ENCODE measurements at places on chromosomes 16 and 17. TPM values are rescaled to one million over a fixed set of nuclear protein-coding genes. Genes with fewer than 3 reads are reported as not detected.

DNA sequence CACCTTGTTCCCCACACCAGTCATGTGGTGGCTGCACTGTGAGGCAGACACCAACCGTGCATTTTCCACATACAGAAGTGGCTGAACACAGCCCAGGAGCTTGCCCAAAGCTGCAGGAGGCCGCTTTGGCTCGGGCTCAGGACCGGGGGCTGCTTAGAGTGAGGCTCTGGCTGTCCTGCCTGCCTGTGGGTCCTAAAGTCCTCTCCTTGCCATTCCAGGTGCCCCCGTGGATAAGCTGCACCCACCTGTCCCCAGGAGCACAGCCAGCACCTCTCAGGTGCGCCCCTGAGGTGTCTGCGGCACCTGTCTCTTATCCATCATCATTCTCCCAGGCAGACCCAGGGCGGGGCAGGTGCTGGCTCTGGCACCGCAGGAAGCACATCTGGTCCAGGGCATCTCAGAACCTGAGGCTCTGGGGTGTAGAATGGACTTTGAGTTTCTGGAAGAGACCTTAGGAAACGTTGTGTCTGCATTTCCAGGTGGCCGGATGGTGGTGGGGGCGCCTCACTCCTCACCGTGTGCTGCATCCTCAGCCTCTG, 180.5 kb upstream of the ZNF469 start:
- DNase-seq, result no peak

DNA sequence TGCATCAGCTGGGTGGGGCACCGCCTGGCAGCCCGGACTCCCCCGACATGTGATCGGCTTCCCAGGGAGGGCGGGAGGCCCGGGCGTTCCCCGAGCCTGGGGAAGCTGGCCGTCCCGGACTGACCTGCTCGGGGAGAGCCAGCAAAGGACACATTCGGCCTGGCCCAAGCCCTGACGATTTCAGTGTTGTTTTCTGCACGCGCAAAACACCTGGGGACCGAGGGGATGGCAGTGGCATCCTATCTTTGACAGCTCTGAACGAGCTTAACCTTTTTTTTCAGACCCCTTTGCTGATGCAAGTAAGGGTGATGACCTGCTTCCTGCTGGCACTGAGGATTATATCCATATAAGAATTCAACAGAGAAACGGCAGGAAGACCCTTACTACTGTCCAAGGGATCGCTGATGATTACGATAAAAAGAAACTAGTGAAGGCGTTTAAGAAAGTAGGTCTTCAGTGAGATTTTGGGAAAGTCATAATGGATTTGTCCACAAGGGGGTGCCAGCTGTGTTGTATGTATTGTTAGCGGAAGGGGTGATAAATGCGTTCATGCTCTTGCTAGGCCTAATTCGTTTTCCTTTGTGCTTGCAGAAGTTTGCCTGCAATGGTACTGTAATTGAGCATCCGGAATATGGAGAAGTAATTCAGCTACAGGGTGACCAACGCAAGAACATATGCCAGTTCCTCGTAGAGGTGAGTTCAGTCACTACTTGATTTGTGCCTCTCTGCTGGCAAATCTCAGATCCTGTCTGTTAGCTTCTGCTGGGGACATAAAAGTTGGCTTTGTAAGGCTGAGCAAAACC, 1.0 kb downstream of the EIF1 start:
- DNase-seq, result no peak

DNA sequence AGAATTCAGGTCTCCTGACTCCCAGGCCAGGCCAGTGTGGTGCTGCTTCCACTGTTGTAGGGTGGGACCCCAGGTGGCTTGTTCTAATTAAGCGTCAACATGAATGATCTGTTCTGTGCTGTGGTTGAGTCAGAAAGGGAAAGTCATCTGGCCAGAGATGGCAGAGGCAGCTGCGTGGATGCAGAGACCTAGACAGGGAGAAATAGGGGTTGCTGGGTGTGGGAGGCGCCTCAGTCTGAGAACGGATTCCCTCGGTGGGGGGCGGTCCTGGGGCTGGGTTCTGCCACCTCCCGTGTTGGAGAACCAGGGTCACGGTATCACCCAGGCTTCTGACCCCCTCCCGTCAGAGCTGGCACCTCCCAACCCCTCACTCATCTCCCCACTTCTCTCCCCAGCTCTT, 5.6 kb downstream of the FBRS start:
- no peak for DNase-seq

GRCh38 chr16:87556941-87557459, 45.3 kb upstream of the JPH3 start:
- no peak for DNase-seq

- DNase-seq, result peak; percentile 50
These were observed 100.8 kb downstream of the ABCC12 start for GRCh38 chr16:48054881-48055601.

- DNase-seq, result no peak
These were observed 893 bp downstream of the GINS2 start for GRCh38 chr16:85687651-85688471.

DNA sequence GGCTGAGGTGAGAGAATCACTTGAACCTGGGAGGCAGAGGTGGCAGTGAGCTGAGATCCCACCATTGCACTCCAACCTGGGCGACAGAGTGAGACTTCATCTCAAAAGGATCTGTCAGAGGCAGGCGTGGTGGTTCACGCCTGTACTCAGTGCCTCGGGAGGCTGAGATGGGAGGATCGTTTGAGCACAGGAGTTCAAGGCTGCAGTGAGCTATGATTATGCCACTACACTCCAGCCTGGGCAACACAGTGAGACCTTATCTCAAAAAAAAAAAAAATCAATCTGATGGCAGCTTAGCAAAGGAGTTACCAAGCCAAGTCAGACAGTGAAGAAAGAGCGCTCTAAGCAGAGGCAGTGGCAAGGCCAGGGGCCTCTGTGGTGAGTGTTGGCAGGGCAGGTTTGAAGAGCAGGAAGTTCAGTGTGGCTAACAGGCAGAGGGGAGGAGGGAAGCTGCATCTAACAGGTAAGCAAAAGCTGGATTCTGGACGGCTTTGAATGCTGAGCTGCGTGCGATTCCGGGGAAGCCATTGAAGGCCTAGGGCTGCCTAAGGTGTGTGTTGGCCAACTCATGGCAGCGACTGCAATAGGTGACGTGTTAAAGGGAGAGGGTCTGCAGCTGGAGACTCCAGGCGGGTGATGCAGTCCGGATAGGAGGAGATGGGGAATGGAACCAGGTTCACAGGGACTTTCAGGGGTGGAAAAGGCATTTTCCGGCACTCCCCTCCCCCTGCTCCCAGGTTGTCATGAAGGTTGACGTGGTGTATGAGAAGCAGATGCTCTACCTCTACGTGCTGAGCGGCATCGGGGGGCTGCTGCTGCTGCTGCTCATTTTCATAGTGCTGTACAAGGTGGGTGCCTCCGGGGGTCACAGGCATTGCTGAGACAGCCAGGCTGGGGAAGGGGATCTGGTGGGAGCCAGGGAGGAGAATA, 7.0 kb downstream of the ZNF768 start:
- DNase-seq, result no peak

- peak; percentile 74 for DNase-seq
These were observed 141.0 kb upstream of the KCNJ18 start for GRCh38 chr17:21551081-21551881.

DNA sequence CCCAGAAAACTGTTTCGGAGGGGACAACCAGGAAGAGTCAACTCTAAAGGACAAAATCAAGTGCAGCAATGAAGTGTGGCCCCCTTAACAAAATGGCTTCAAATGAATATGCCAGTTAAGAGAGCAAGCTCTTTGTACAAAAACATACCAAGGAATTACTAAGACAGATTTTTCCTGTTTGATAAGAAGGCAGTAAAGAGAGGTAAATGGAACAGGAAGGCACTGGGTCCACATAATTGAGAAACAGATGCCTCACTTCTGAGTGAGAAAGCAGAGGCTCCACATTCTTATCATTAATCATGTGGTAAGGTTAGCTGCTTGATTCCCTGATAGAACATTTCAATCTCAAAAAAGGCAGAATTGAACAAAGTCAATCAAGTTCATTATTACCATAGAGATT, 44.9 kb downstream of the MBTD1 start:
- no peak for DNase-seq

GRCh38 chr16:82456683-82457082, 170.1 kb upstream of the CDH13 start:
- DNase-seq, result no peak

Gene TRIM72
- total RNA-seq, result 0.60 TPM

Gene TMEM98
- total RNA-seq, result 175 TPM

Gene PIGW
- 5.7 TPM for total RNA-seq

Gene HOXB3
- total RNA-seq, result 10.8 TPM

Gene SLC5A2
- total RNA-seq, result not detected

Gene BCL6B
- total RNA-seq, result 3.9 TPM

Gene P2RX1
- 3.9 TPM for total RNA-seq

Gene P2RX5
- not detected for total RNA-seq

Gene AOC2
- total RNA-seq, result 2.0 TPM

Gene ACSM5
- total RNA-seq, result 16.2 TPM

Gene EXOC3L1
- total RNA-seq, result 2.1 TPM

Gene FAM20A
- 14.9 TPM for total RNA-seq

Gene ABCC11
- not detected for total RNA-seq
